Small intestine (tissue), 16 donors: ENCODE measurements at places on chromosomes 7 and 10. TPM values are rescaled to one million over a fixed set of nuclear protein-coding genes. Genes with fewer than 3 reads are reported as not detected.

Gene MINDY4
- polyA plus RNA-seq: 6.5 TPM

- H3K36me3 ChIP-seq: no peaks in the 10 kb centered on the region
- no peak overlapping the region for H3K27ac ChIP-seq
- H3K4me3 ChIP-seq: no peak overlapping the region
- no peak for DNase-seq
- no peaks in the 10 kb centered on the region for H3K27me3 ChIP-seq
Measured at GRCh38 chr10:84214046-84214572, 11.2 kb downstream of the LRIT2 start.

- DNase-seq: no peak
- no peak overlapping the region for H3K4me3 ChIP-seq
Measured at GRCh38 chr10:16944402-16944801, 127.2 kb upstream of the RSU1 start.

DNA sequence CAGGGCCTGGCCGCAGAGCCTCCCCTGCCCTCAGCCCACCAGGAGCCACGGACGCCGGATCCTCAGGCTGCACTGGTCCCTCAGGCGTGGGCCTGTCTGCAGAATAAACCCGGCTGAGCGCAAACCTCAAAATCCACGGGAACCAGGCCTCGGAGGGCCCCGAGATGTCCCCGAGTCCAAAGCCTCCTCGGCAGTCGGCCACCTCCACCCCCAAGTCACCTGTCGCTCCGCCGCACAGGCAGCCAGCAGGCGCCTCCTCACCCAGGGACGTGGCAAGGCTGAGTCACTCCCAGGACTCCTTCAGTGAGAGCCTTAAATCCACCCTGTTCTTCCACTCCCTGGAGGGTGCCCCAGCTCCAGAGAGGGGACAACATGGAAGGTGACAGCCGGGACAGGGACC is 33.2 kb downstream of the STK32C start:
- H3K4me1 ChIP-seq: no peaks in the 10 kb centered on the region
- no peaks in the 10 kb centered on the region for H3K27me3 ChIP-seq
- H3K36me3 ChIP-seq: no peaks in the 10 kb centered on the region

DNA sequence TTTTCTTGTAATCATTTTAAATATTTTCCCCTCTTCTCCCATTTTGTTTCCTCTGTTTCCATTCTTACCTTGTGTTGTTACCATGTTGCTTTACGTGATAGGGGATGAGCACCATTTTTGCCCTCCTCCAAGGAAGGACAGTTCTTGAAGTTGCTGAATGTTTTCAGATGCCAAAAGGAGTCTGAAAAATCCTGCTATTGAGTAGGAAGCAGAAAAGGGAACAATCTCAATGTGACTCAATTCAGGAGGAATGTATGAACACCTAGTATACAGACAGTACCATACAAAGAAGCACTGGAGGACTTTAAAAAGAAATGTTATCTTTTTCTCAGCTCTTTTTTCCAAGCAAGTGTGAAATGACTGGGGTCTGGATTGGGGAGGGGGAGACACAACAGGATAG is 5.1 kb upstream of the NAMPT start:
- H3K27me3 ChIP-seq: no peaks in the 10 kb centered on the region
- no peak for DNase-seq
- H3K4me3 ChIP-seq: no peak overlapping the region
- H3K4me1 ChIP-seq: peaks cover 7% of the 10 kb centered on the region
- H3K27ac ChIP-seq: peak overlapping the region; percentile 84

Gene PLXNA4
- 1.2 TPM for polyA plus RNA-seq

GRCh38 chr10:16519250-16519907 is 2.3 kb downstream of the C1QL3 start:
- no peak for DNase-seq
- no peak overlapping the region for H3K4me3 ChIP-seq
- no peaks in the 10 kb centered on the region for H3K36me3 ChIP-seq
- H3K27me3 ChIP-seq: peaks cover 11% of the 10 kb centered on the region

- H3K36me3 ChIP-seq: no peaks in the 10 kb centered on the region
- no peak for DNase-seq
- no peak overlapping the region for H3K27ac ChIP-seq
- no peaks in the 10 kb centered on the region for H3K27me3 ChIP-seq
- H3K4me3 ChIP-seq: no peak overlapping the region
- H3K4me1 ChIP-seq: peaks cover 2% of the 10 kb centered on the region
Measured at GRCh38 chr7:88437132-88437531, 130.4 kb upstream of the STEAP4 start.

Gene OR6V1
- polyA plus RNA-seq: not detected

- H3K27ac ChIP-seq: no peak overlapping the region
- H3K4me1 ChIP-seq: no peaks in the 10 kb centered on the region
- no peak for DNase-seq
- no peaks in the 10 kb centered on the region for H3K36me3 ChIP-seq
Measured at GRCh38 chr7:122746948-122747347, 44.2 kb upstream of the RNF148 start.

Gene GIMAP4
- 14.1 TPM for polyA plus RNA-seq

Gene CCDC7
- polyA plus RNA-seq: 0.54 TPM

Gene STEAP1B
- polyA plus RNA-seq: 0.27 TPM

DNA sequence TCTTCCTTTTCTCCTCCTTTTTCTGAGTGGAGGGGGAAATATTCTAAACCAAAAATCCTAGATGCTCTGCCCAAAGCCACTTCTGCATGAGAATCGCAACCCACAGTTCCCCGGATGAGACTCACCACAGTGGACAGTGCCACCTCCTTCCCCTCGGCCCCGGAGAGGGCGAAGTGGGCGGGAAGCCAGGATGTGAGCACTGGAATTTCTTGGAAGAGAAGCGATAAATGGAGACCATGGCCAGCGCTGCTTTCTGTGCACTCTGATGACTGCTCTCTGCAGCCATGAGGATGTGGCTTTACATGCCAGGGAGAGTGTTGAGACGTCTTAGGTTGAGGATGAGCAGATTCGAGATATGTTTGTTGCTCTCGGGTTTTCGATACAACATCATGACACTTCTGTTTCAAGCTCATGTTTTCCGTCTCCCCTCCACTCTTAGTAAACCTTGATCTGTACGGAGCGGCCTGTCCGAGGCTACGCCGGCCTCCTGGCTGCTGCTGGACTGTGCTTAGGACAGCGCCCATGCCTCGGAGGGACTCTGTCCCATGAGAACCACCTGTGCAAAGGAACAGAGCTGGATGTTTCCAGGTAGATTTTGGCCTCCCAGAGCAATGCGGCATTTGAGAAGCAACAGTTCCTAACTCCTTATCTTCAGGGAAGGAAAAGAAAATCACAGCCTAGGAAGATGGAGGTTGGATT is 414.6 kb upstream of the FOXK1 start:
- DNase-seq: no peak
- H3K4me1 ChIP-seq: no peaks in the 10 kb centered on the region
- no peak overlapping the region for H3K4me3 ChIP-seq
- no peaks in the 10 kb centered on the region for H3K36me3 ChIP-seq
- no peaks in the 10 kb centered on the region for H3K27me3 ChIP-seq

Gene CFTR
- polyA plus RNA-seq: 51.0 TPM

Gene NCF1
- 0.89 TPM for polyA plus RNA-seq

DNA sequence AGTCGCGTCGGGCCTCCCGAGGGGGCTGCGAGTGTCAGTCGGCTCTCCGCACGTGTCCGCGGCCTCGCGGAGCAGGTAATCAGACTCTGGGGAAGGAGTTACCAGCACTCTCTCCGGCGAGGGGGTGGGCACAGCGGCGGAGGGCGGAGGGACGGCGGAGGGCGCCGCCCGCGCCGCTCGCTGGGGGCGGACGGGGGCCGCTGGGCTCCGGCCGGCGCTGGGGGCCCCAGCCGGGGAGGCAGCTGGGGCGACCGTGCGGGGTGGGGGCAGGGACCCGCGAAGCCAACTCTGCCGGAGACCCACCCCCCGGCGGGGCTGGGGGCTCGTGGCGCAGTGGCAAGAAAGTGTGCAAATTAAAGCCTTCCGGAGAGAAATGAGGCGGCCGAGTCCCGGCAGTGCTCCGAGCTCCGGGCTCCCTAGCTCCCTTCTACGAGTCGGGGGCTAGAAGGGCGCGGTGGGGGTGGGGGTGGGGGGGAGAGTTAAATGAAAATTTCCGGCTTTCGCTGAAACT is at the start of gene CDK6:
Gene CDK6, minus strand, starts transcription at position 85 of the 511 bp plus-strand sequence. CDS start 3,250 bp downstream, outside the sequence.
- DNase-seq: peak; percentile 48
- no peaks in the 10 kb centered on the region for H3K4me1 ChIP-seq
- no peaks in the 10 kb centered on the region for H3K36me3 ChIP-seq
- H3K4me3 ChIP-seq: peak within 1 kb of the TSS; percentile 86

DNA sequence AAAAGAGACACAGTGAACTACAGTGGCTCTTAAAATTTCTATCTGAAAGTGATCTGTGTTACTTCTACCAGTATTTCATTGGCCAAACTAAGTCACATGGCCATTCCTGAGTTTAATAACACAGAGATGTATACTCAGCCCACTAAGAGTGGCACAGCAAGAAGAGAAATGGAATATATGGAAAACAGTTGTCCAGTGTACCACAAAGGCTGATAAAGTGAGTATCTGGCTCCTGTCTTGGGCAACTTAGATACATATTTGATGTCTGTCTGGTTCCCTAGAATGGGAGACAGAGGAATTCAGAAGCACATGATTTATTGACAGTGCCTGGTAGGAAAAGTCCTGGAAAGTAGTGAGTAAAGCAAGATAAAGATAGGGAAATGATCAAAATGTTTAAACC is 10.1 kb upstream of the PON1 start:
- H3K4me3 ChIP-seq: no peak overlapping the region
- DNase-seq: no peak
- no peak overlapping the region for H3K27ac ChIP-seq
- no peaks in the 10 kb centered on the region for H3K27me3 ChIP-seq
- no peaks in the 10 kb centered on the region for H3K4me1 ChIP-seq
- no peaks in the 10 kb centered on the region for H3K36me3 ChIP-seq

DNA sequence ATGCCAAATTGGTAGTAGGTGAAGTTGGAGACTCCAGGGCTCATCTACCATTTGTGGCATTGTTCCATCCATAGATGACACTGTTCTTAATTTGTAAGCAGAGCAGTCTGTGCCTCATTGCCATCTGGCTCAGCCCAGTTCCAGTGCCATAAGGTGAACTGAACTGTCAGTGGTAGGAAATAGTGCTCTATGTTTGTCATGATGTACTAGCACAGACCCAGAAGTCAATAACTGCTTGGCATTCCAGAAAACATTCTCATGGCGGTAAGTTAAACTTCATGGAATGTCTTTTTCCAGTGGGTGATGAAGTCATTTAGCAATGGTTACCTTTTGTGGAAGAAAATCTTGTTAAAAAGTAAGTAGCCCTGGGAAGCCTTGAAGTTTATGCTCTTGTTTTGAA is 302.7 kb downstream of the SUGCT start:
- H3K27me3 ChIP-seq: no peaks in the 10 kb centered on the region
- H3K4me1 ChIP-seq: no peaks in the 10 kb centered on the region
- H3K36me3 ChIP-seq: no peaks in the 10 kb centered on the region
- DNase-seq: no peak
- no peak overlapping the region for H3K4me3 ChIP-seq

Gene PRSS37
- polyA plus RNA-seq: not detected

DNA sequence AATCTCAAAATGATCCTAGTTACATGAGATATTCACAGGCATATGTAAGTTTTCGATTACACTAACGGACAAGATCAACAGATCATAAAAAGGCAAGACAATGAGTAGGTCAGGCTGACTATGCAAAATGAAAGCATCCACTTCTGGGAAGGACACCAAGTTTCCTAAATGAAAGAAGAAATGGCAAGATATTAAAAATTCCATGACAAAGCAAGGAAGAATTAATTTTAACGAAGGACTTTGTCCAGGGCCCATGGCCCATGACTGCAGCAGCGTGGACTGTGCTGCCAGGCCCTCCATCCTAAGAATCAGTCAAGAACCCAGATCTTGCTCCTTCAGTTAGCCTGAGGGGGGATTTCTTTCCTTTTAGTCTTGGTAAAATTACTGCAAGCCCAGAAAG is 182.4 kb upstream of the FRMD4A start:
- no peaks in the 10 kb centered on the region for H3K36me3 ChIP-seq
- no peak overlapping the region for H3K4me3 ChIP-seq
- no peaks in the 10 kb centered on the region for H3K27me3 ChIP-seq
- H3K4me1 ChIP-seq: no peaks in the 10 kb centered on the region
- no peak for DNase-seq

Gene TYW1B
- 2.5 TPM for polyA plus RNA-seq

- H3K27ac ChIP-seq: peak within 1 kb of the TSS; percentile 86
- H3K27me3 ChIP-seq: no peaks in the 10 kb centered on the region
- peak; percentile 97 for DNase-seq
- H3K4me3 ChIP-seq: peak within 1 kb of the TSS; percentile 68
- H3K4me1 ChIP-seq: peaks cover 2% of the 10 kb centered on the region
Measured at GRCh38 chr10:132331601-132332432, at the start of gene LRRC27. LRRC27 (plus strand) TSS chr10:132332193; CDS start chr10:132333525, 1,332 bp downstream.

DNA sequence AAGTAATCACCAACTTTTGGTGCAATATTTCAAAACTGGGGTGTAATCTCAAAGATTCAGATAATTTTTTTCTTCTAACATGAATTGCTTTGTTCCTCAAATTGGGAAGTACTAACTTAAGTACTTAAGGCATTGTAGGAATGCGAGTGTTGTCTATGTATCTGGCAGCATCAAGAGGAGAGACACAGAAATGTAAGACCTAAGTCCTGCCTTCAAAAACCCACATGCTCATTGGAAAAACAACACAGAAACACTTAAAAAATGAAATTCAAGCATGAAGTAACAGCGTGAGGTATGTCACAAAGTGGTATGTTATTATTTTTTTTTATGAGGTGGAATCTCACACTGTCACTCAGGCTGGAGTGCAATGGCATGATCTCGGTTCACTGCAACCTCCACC is 288.5 kb downstream of the ZEB1 start:
- no peaks in the 10 kb centered on the region for H3K27me3 ChIP-seq
- H3K4me1 ChIP-seq: no peaks in the 10 kb centered on the region
- DNase-seq: no peak
- no peak overlapping the region for H3K27ac ChIP-seq
- no peaks in the 10 kb centered on the region for H3K36me3 ChIP-seq

- H3K36me3 ChIP-seq: no peaks in the 10 kb centered on the region
- no peaks in the 10 kb centered on the region for H3K27me3 ChIP-seq
- H3K4me1 ChIP-seq: no peaks in the 10 kb centered on the region
- no peak overlapping the region for H3K27ac ChIP-seq
Measured at GRCh38 chr7:20918156-20918555, 131.5 kb upstream of the SP8 start.

GRCh38 chr10:103544657-103545310 is 51.3 kb downstream of the NEURL1 start:
- H3K27ac ChIP-seq: peak overlapping the region; percentile 1
- H3K36me3 ChIP-seq: no peaks in the 10 kb centered on the region
- no peaks in the 10 kb centered on the region for H3K27me3 ChIP-seq
- peaks cover 5% of the 10 kb centered on the region for H3K4me1 ChIP-seq

DNA sequence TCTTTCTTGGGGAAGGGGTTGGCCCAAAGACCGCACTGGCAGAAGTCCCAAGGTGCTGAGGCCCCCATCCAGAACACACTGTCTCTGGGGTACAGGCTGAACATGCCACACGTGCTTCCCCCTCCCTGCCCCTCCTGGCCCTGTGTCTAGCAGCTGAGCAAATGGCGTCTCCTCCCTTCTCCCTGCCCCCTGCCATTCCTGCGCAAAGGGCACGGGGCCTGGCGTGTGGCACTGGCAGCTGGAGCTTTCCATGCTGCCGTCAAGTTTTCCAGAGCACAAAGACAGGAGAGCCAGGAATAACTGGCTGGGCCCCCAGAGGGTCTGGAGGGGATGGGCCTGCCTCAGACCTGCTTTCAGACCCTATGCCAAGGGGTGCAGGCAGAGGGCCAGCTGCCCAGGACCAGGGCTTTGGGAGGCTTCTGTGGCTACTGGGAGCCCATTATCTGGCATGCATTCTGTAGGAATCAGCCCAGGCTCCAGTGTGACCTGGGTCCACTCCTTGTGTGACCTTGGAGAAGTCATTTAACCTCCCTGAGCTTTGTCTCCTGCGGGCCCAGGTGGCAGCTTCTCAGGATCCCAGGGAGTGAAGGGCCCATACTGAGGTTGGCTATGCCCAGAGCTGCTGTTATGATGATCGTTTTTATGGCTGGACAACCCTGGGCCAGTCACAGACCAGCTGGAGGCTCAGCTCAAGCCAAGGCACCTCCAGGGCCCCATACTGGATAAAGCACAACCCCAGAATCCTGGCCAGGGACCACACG is 710 bp upstream of the LDB3 start:
- H3K4me3 ChIP-seq: no peak overlapping the region
- no peak for DNase-seq
- peaks cover 23% of the 10 kb centered on the region for H3K4me1 ChIP-seq
- H3K27ac ChIP-seq: no peak overlapping the region
- H3K36me3 ChIP-seq: no peaks in the 10 kb centered on the region
